ENCODE measurements at places on chromosomes 12 and 14.

- no peak for DNase-seq
These were observed 85.8 kb downstream of the RBM19 start for GRCh38 chr12:113880326-113880725.

- peak; percentile 62 for DNase-seq
These were observed 6.1 kb downstream of the PTPN6 start for GRCh38 chr12:6957151-6957701.

- no peak for DNase-seq
These were observed 784 bp downstream of the RPL6 start for GRCh38 chr12:112408621-112409020.

DNA sequence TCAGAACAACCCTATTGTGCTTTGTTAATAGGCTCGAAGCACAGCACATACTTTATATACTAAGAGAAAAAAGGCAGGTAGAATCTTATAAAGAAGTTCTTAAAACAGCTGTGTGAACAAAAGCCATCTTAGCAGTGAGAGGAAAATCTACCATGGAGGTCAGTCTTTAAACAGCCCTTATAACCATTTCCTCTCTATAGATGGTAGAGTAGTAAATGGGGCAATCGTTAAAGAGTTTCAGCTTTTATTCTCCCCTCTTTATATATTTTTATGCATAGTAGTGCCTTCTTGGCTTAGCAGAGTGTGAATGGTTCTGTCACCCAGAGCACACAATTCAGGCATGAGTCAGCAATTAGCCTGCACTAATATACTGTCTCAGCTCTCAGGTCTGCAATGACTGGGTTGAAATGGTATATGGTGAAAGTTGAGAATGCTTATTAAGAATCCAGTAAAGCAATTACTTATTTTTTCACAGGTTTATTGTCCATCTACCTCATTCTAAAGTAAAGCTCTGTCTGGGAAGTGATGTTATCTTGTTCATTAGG lies 305.0 kb downstream of the NELL2 start:
- DNase-seq: no peak

- DNase-seq: peak; percentile 71
These were observed 622 bp downstream of the TECPR2 start for GRCh38 chr14:102363182-102363943.

DNA sequence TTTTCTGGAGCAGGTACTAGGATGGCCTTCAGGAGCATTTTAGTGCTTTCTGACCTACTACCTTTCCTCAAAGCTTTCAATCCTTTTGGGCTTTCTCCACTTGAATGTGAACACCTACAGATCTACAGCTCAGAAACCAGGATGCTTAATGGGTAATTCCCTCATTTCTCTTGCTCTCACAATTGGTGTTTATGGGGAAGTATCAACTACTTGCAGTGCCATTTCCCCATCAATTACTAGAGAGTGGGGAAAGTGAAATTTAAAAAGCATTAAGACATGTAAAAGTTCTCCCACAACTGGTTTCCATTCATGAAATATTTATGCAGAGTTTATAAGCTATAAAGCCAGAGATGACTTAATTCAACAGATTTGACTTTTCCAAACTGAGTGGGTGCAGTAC lies 2.1 kb upstream of the YY1 start:
- DNase-seq: no peak

GRCh38 chr12:116926283-116927243 lies 15.8 kb downstream of the FBXW8 start:
- no peak for DNase-seq

GRCh38 chr12:53825246-53826081 lies 73.7 kb upstream of the CISTR start:
- no peak for DNase-seq

GRCh38 chr12:129903092-129903945 lies 506 bp downstream of the TMEM132D start:
- no peak for DNase-seq

- no peak for DNase-seq
These were observed 65.7 kb upstream of the AEBP2 start for GRCh38 chr12:19373586-19373985.

- DNase-seq: peak; percentile 92
These were observed at the start of gene ERC1 for GRCh38 chr12:990661-991349. Gene ERC1, plus strand, starts transcription at chr12:991223. Its CDS starts 36,681 bp downstream, at chr12:1027904.

DNA sequence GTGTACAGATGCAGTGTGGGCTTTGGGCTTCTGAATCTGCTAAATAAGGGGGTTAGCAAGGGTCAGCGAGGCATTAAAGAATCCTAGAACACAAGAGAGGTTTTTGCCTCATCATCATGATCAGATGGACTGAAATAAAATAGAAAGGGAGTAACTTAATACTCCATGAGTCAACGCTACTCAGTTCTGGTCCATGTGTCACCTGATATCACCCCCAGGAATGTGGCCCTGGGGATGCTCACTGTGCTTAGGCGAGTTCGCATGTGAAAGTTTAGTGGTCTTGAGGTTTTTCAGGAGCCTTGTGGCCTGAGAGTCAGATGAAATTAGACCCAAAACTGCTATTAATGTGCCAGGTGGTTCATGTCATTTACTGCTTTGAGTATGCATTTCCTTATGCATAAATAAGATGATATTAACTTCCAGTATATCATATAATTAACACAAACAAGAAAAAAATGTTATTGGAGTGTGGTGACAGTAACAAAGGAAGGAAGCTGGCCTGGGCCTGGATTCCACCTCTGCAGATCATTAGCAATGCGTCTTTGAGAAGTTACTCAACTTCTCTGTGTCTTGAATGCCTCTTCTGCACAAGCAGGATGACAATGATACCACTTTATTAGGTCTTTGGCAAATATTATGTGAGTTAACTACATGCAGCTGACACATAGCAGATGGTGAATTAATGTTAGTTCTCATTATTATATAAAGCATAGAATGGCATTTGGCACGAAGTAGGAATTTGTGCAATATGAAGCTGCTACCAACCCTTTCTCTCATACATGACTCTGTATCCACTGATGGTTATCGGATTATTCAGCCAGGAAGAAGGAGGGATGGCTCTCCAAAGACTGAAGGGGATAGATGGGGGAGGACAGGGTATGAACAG lies 1272.6 kb downstream of the AACS start:
- no peak for DNase-seq

DNA sequence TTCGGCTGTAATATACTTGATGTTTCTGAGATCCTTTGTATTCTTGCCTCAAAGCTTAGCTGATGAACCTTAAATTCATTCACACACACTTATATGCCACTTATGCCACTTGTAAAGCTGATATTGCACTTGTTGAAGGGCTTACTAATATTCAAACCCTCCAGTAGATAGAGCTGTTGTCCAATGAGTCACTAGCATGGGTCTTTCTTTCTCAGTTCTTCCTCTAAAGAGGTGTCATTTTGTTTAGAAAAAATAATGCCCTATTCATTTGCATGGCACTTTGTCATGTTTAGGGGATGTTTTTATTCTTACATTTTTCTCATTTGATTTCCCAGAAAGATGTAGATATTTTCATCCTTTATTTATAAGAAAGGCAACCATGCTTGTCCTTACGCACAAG lies 56.4 kb downstream of the MON2 start:
- no peak for DNase-seq

- DNase-seq: no peak
These were observed 41.0 kb upstream of the NPAS3 start for GRCh38 chr14:32897698-32898064.

- no peak for DNase-seq
These were observed 26.1 kb upstream of the CPNE8 start for GRCh38 chr12:38931461-38931860.

DNA sequence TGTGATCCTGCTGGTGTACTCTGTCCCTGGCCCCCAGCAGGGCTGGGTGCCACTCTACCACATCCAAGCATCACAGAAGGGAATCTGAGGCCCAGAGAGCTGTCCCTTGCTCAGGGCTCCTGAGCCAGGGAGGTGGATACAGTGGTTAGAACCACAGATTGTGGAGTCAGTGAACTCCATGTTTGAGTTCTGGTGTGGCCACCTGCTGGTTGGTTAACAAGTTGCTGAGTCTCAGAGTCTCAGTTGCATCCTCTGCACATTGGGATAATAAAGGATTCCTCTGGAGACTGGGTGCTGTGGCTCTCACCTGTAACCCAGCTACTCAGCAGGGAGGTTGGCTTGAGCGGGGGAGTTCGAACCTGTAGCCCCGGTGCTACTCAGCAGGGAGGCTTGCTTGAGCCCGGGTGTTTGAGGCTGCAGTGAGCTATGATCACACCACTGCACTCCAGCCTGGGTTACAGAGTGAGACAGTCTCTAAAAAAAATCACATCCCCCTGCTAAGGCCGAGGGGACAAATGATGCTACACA lies 39.4 kb downstream of the MVK start:
- DNase-seq: no peak

DNA sequence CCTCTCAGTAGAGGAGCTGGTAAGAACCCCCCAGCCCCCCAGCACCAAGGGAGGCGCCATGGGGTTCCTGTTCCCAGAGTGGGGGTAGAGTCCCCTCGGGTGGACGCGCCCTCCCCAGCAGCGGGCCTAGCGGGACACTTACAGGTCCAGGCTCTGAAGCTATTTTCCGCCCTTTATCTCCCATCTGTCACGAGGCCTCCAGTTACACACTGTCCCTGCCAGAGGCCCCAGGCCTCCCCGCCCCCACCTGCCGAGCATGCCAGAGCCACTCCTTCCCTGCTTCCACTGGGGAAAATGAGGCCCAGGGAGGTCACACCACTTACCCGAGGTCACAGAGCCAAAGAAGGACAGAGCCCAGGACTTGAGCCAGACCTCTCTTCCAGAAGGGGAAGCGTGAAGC lies 3.1 kb downstream of the C14orf180 start:
- no peak for DNase-seq

DNA sequence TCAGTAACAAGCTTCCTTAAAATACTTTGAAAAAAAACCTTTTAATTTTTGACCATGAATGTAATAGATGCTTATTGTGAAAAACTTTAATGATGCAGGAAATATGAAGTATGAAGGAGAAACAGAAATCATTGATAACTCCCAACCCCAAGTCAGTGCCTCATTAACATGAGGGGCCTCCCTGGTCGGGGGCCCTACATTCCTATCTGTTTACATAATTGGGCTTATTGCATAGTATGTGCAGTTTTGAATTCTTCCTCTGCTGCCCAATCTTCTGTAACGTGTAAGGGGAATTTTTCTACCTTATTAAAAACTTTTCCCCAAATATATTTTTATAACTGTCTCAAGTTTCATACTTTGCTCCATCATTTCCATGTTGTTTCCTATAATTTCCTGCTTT lies 63.0 kb downstream of the SLC25A47 start:
- no peak for DNase-seq

GRCh38 chr12:79140711-79141110 lies 276.1 kb downstream of the SYT1 start:
- no peak for DNase-seq

- no peak for DNase-seq
These were observed 42.1 kb downstream of the B4GALNT3 start for GRCh38 chr12:501722-502447.

GRCh38 chr12:31020385-31021166 lies 53.1 kb upstream of the DDX11 start:
- DNase-seq: no peak

- DNase-seq: peak; percentile 69
These were observed at the start of gene LGR5 for GRCh38 chr12:71439613-71440344. Gene LGR5, plus strand, starts transcription at chr12:71439798. Its CDS starts 283 bp downstream, at chr12:71440081.

DNA sequence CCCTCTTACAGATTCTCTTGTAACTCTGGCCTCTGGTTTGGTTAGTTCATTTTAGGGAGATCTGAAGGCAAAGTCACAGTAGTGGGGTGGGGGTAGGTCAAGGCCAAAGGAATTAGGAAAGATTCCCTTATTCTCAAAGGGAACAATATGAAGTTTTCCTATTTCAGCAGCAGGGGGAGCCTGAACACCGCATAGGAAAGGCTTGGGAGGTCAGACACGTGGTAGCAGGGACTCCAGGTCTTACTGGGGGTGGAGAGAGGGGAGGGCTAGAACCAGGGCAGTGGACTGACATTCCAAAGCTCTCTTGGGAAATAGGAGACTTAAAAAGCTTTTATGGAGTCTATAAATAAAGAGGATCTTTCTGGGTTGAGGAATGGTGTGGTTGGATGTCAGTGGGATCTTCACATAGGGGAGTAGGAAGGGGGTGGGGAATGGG lies 1.3 kb downstream of the ZC3H10 start:
- peak; percentile 78 for DNase-seq

DNA sequence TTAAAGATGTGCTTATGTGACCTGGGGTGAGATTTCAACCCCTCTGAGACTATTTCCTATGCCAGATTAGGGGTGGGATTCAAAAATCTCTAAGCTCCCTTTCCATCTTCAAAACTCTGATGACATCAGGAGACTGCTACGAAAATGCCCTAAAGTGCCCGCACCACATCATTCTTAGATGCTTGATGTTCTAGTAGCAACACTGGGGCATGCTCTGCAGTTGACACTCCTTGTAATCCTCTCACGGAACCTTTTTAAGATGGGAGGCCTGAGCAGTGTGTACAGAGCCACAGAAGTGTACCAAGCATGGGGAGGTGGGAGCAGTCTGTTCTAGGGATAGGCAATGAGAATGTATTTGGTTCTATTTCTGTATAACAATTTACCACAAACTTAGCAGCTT lies 12.2 kb downstream of the FOS start:
- DNase-seq: peak; percentile 13

- no peak for DNase-seq
These were observed 6.9 kb downstream of the PHETA1 start for GRCh38 chr12:111361717-111362576.

DNA sequence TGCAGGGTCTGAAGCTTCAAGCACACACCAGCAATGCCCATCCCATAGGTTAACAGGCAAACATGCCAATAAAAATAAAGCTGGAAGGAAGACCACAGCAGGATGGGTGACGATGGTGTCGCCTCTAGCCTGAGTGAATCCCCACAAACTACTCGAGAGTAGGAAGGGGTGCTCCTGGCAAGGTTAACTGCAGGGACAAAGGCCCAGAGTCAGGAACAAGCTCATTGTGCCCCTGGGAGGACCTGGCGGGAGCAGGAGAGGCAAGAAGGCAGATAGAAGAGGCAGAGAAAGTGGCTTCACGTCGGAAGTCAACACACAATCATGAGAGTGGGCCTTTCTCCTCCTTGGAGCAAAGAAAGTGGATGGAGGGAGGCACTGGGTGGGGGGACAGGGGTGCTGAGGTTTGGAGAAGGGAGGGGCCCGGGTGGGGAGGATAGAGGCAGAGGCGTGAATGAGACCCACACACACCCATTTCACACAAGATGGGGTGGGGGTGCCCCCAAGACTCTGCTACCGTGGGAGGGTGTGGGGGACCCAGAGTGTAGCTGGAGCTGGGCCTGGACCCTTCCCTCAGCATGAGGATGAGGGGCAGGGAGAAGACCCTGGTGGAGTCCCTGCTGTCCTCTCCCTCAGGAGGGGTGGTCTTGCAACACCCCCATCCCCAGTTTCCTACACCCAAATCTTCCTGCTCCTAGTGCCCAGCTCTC lies 43.1 kb downstream of the DIO3 start:
- no peak for DNase-seq
